ENCODE measurements at places on chromosomes 1 and 21.
A peak's percentile ranks its signal among the peaks of the same experiment; 100 is the strongest.

DNA sequence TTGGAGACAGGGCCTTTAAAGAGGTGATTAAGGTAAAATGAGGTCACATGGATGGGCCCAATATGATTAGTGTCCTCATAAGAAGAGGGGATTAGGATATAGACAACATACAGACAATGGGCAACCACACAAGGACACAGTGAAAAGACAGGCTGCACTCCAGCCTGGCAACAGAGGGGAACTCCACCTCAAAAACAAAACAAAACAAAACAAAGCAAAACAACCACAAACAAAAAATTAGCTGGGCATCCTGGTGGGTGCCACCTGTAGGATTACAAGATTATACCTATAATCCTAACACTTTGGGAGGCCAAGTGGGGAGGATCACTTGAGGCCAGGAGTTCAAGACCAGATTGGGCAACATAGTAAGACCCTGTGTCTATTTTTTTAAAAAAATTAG lies 4.8 kb upstream of the MDM4 start:
- DNase-seq = no peak

GRCh38 chr1:59367301-59368007 lies 70.6 kb downstream of the FGGY start:
- no peak for DNase-seq

- no peak for DNase-seq
Measured at GRCh38 chr1:170146720-170147263, 1.0 kb downstream of the NTMT2 start.

- no peak for DNase-seq
Measured at GRCh38 chr1:19156676-19157075, 53.4 kb downstream of the UBR4 start.

GRCh38 chr1:179953974-179954492 lies 577 bp upstream of the CEP350 start:
- DNase-seq = no peak

- DNase-seq = no peak
Measured at GRCh38 chr1:219958875-219959417, 30.6 kb upstream of the SLC30A10 start.

DNA sequence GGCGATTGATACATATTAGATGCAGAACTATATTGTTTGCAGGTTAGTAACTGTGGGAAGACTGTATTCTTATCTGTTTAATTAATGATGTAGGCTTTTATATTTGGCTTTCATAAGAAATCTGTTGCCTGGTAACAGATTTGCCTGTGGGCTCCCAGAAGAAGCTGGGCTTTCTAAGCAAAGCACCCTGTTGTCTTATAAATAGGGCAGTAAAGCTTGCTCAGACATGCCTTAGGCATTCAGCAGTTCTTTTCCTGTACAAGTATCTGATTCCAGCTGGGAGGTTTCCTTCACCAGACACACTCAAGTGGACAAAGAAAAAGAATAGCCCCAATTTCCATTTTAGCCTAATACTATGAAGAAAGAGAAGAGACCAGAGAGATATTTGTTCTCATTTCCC lies 524.0 kb downstream of the LRRIQ3 start:
- DNase-seq = no peak

DNA sequence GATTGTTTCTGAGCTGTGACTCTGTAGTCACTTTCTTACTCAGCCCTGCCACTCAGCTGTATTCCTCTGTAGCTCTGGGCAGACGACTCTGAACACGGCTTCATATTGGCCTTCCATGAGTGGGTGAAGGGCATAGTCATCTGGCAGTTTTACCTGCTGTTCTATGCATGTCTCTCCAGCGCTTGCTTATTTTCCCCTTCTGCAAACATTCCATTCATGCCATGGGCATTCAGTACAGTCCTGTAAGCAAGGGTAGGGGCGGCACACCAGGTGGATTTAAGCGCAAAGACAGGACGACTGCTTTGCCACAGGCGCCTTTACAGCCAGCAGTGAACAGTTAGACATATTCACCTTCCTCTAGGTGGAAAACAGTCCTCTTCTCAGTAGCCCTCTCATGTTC lies 4.4 kb upstream of the WDR26 start:
- no peak for DNase-seq

DNA sequence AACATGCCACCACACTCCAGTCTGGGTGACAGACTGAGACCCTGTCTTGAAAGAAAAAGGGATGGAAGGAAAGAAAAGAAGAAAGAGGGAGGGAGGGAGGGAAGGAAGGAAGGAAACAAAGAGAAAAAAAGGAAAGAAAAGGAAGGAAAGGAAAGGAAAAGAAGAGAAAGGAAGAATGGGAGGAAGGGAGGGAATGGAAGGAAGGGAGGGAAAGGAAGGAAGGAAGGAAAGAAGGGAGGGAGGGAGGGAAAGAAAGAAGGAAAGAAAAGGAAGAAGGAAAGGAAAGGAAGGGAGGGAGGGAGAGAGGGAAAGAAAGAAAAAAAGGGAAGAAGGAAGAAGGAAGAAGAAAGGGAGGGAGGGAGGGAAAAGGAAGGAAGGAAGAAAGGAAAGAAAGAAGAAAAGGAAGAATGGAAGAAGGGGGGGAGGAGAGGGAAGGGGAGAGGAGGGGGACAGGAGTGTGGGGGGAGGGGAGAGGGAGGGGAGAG lies 5.0 kb upstream of the PPP1R15B start:
- no peak for DNase-seq

- peak; percentile 67 for DNase-seq
Measured at GRCh38 chr1:27659497-27660299, 12.3 kb downstream of the IFI6 start.

- DNase-seq = no peak
Measured at GRCh38 chr21:31952828-31953227, 80.0 kb downstream of the HUNK start.

- no peak for DNase-seq
Measured at GRCh38 chr1:169143984-169144383, 37.5 kb downstream of the ATP1B1 start.

DNA sequence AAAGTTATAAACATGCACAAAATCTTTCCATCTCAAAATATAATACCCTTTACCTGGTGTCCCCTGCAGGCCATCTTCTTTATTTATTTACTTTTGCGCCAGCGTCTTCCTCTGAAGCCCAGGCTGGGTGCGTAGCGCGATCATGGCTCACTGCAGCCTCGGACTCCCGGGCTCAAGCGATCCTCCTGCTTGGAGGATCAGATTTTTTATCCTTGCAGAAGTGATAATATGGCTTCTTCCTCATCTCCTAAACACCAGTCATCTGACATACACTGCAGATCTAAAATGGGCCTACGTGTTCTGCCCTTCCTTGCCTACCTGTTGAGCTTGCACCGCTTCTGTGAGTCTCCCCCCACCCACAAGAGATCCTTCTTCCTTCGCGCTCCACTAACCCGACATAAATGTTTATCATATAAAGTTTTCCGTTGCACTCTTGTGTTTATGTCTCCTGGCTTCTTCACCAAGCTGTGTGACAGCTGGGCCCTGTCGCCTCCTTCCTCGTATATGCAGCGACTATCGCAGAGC lies 506 bp upstream of the SRP9 start:
- no peak for DNase-seq

DNA sequence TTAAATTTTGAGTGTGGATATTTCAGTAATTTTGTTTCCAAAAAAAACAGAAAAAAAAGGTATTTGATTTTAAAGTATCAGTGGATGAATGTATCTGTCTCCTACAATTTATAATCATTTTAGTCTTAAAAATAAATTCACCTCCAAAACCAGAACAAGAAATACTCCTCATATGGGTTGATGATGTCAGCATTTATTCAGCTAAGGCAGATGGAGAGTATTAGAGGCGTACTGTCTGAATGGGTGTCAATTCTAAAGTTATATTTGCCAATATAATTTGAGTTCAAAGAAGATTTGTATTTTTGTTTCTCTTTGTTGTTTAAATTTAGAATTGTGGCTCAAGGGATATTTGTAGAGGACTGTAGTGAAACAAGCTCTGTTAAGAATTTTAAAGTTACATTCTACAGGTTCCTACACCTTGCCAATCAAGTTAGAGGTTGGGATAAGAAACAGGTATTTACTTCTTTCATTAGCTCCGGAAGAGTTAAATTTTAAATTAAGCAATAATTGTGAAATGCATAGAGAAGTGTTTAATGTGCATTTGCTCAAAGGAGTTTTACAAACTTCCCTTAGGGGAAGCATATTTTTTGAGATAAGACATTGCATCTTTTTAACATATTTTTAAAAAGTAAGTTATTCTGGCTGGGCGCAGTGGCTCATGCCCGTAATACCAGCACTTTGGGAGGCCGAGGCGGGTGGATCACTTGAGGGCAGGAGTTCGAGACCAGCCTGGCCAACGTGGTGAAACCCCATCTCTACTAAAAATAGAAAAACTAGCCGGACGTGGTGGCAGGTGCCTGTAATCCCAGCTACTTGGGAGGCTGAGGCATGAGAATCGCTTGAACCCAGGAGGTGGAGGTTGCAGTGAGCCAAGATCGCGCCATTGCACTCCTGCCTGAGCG lies 1.2 kb downstream of the PLA2G4A start:
- DNase-seq = no peak

DNA sequence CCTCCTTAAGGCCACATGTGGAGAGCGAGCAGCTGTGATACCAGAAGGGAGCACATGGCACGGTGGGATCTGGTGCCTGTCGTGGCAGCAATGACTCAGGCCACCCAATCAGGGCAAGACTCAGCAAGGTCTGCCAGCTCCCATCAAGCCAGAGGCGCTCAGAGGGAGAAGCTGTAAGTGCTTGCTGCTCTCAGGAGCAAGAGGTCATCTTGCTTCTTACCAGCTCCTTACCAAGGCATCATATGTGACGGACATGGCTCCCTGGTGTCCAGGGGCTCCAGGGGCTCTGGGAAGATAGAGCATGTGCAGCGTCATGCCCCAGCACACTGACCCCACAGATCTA lies 72.9 kb downstream of the ITPKB start:
- DNase-seq = no peak

- DNase-seq = no peak
Measured at GRCh38 chr1:58551186-58552140, 4.9 kb upstream of the OMA1 start.

DNA sequence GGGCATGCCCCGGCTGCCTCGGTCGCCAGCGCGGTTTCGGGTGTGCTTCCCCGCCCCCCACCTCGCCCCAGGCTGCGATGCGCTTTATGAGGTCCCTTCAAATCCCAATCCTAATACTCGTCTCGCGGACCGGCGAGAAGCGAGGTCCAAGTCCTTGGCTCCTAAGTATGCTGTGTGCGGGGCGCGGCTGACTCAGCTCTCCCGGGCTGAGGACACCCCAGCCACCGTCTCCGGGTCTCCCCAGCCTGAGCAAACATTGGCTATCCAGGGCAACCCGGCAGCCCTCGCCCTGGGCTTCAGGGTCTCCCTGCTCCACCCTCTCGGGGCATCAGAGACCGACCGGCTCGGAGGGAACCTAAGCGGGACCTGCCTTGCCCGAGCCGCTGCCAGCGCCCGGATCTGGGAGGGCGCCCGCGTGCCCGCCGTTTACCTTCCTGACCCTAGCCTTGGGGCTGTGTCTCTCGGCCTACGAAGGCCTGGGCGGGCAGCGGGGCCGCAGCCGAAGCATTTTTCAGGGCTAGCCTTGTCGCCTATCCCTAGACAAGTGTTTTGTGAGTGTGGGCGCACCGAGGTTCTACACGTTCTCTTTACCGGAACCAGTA lies 1.2 kb downstream of the ITPKB start:
- DNase-seq = no peak

DNA sequence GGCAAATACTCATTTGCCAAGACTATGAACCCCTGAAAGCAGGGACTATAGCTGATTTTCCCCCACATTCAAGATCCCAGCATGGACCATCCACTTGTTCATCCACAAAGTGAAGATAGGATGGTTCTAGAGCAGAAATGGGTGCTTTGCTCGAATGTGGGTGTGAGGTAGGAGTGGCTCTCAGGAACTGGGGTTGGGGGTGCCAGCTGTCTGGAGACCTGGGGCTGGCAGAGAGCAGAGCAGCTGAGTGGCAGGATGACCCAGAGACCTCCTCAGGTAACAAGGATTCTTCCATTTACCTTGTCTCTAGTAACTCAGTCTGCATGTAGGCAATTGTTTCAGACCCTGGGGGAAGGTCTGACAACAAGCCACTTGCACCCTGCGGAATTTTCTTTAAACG lies 6.0 kb downstream of the S100A9 start:
- no peak for DNase-seq

DNA sequence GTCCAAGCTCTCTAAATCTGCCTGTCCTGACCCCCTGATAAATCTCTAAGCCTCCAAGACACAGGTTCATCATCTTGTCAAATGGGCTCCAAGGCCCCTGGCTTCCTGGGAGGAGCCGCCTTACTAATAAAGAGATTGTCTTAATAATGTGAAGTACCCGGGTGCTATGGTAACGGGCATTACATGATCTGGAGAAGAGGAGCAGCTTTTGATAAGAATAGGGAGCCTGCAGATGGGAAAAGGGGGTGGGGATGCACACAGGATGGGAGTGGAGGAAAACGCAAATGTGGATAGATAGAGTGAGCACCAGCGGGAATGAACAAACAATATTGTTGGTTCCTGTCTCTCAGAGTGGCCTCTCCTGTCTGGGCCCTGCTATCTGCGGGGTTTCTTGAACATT lies 11.9 kb upstream of the RXRG start:
- DNase-seq = no peak

DNA sequence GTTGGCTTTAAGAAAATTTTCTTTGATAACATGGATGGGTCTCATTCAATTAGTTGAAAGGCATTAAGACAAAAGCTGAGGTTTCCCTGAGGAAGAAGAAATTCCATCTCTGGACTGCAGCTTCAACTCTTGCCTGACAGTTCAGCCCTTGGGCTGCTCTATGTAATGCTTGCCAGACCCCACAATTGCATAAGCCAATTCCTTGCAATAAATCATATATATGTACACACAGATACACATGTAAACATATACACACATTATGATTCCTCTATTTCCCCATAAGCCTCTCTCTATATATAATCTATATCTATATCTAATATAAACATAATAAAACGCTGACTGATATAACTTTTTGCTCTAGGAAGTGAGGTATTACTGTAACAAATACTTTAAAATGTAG lies 301.5 kb upstream of the PRMT6 start:
- DNase-seq = no peak

- no peak for DNase-seq
Measured at GRCh38 chr1:67889953-67890567, 56.8 kb upstream of the GNG12 start.

- no peak for DNase-seq
Measured at GRCh38 chr21:35436899-35437298, 387.8 kb upstream of the RUNX1 start.

Data from stimulated activated CD4-positive, alpha-beta T cell treated with anti-CD3 and anti-CD28 coated beads, Interleukin-1b, Interleukin-23, amount 100 ng/mL, for 1 hour (primary cell).